ENCODE measurements at places on chromosomes 5 and 9.

DNA sequence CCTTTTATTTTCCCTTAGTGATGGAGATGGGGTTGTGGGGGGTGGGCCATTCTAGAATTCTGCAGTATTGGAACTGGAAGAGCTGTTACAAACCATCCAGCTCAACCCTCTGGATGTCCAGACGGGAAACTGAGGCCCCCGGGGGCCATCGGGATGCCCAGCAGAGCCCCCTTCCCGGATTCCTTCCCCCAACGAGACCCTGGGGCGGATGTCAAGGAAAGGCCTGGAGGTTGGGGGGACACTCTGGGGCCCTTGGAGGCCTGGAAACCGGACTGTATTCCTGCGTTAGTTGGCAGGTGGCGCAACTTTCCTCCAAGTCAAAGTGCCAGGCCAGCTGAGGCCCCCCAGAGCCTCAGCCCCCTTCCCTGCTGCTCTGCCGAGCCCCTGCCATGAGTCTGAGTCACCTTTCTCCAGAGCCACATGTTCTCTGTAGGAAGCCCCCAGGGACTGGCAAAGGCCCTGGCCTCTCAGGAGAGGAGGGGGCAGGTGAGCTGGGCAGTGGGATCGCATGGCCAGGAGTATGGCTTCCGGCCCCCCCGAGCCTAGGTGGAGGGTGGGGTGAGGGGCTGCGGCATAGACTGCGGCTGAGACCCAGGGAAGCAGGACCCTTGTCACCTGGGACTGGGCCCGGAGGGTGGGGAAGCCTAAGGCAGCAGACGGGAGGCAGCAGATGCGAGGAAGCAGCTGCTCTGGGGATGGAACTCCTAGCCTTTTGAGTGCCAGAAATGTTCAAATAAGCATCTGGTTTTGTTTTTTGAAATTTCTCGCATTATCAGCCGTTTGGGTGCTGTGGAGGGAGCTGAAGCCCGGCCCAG lies 17.8 kb upstream of the FIBCD1 start:
- no peak for DNase-seq

- no peak for DNase-seq
Observed at GRCh38 chr5:149363358-149363757, 5.5 kb downstream of the PCYOX1L start.

- no peak for DNase-seq
Observed at GRCh38 chr5:142913728-142914338, 143.7 kb downstream of the ARHGAP26 start.

- DNase-seq, result no peak
Observed at GRCh38 chr9:111027798-111028197, 10.5 kb downstream of the LPAR1 start.

GRCh38 chr5:94693043-94693822 lies 74.8 kb downstream of the SLF1 start:
- no peak for DNase-seq

DNA sequence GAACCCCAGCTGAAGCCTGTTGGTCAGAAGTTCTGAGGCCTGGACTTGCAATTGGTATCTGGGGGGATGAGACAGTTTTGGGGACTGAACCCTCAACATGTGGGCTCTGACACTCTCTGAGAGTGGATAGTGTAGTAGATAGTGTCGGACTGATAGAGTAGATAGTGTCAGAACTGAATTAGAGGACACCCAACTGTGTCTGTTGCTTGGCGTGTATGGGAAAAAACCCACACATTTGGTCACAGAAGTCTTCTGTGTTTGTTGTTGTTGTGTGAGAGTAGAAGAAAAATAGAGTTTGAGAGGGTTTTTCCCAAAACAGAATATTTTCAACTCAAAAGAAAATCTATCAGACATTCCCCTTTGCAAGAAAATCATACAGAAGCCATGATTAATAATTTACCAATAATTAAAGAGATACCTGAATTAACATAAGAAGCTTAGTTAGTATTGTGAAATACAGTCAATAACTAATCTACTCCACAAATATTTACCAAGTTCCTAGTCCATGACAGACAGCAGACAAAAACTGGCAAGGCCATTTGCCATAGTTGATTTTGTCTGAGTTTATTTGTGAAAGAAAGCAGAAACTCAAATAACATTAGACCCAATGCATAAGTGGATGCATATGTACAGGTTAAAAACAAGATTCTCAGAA lies 170.9 kb downstream of the CTNND2 start:
- DNase-seq, result no peak

DNA sequence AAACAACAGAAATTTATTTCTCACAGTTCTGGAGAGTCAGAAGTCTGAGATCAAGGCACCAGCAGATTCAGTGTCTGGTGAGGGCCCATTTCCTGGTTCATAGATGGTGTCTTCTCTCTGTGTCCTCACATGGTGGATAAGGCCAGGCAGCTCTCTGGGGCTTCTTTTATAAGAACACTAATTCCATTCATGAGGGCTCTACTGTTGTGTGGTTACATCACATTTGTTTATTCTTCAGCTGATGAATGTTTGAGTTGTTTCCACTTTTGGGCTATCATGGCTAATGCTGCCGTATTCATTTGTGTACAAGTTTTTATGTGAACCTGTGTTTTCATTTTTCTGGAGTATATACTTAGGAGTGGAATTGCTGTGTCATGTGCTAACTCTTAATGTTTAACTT lies 35.2 kb downstream of the DDX4 start:
- no peak for DNase-seq

DNA sequence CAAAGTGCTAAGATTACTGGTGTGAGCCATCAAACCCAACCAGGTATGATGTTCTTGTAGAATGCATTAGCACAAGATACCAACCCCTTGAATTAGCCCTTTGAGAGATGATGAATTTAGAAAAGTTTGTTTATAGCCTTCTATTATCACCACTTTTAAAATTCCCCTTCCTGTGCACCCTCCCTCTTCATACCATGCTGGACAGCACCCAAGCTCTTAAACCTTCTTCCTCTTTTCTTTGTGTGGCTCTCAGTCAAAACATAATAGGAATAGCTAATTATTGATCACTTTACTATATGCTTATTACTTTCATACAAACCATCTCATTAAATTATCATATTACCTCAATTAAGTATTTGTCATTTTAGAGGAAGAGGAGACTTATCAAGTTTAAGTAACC lies 87.6 kb upstream of the TMED7 start:
- no peak for DNase-seq

- DNase-seq, result no peak
Observed at GRCh38 chr5:84706678-84707641, 322.3 kb upstream of the EDIL3 start.

DNA sequence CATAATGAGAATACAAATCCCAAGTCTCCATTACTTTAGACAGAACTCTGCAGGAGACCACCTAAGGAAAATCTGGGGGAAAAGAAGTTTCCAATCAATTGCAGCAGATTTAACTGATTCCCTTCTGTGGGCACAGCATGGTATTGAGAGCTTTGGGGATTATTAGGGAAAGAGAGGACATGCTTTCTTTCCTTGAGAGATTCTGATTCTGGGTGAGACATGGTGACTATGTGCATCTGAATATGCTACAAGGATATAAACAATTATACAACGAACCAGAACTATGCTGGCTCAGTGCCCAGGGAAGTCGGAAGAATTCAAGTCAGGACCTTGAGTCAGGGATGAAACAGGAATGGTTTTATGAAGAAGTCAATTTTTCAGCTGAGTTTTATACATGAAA lies 183.7 kb downstream of the PDE4D start:
- no peak for DNase-seq
